Activated T-helper 17 cell treated with anti-CD3 and anti-CD28 coated beads, Interleukin-2, amount 50 U/mL, for 72 hours (primary cell): ENCODE measurements at places on chromosomes 7 and 10.

- ATAC-seq, result no peak
Measured at GRCh38 chr7:85765698-85766298, 578.9 kb upstream of the SEMA3D start.

- ATAC-seq, result no peak
Measured at GRCh38 chr10:70573599-70574506, 28.7 kb downstream of the PRF1 start.

DNA sequence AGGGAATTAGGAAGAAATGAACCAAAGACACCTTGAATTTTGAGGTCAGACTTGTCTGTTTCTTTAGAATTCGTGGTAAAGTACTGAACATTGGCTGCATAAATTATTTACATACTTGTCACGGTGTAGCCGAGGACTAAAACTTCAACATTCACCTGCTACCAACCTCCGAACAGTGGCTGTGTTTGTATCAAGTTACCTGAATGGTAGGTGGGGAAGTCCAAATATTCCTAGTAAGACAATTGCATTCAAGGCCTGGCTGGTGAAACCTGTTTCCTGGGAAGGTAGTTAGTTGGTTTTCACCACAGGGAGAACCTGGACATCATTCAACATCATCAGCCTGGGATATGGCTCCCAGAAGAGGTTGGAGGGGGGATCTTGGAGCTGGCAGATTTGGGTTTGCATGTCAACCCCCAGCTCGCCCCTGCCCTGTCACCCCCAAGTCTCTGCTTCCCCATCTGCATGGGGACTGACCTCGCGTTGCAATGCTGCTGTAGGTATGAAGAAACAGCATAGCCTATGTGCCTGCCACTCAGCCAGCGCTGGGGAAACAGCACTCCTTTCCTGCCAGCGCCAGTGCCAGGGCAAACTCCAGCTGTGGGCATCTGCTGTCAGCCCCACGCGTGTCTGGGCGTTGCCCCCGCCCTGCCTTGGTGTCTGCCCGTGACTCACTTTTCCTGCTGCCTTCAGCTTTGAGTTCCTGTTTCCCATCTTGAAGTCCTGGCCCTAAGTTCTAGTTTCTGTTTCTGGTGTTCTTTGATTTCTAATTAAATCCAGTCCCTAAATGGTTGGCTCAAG lies 12.7 kb upstream of the LARP4B start:
- ATAC-seq, result peak; percentile 53

GRCh38 chr7:75054744-75055143 lies 18.9 kb downstream of the RCC1L start:
- ATAC-seq, result no peak

DNA sequence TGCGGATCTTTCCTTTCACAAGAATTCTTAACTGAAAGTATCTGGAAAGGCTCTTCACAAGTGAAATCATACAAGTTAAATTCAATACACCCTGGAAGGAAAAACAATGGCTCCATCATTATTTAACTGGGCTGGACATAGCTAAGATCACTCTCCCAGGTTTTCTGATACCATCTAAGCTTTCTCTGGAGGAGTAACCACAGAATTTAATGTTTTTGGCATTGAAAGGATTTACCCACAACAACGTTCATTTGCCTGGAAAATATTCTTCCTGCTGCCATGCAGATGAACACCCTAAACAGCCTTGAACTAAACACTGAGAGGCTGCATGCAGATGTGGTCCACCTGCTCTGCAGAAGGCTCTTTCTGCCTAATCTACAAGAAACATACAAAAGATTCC lies 4.3 kb downstream of the NEBL start:
- no peak for ATAC-seq

DNA sequence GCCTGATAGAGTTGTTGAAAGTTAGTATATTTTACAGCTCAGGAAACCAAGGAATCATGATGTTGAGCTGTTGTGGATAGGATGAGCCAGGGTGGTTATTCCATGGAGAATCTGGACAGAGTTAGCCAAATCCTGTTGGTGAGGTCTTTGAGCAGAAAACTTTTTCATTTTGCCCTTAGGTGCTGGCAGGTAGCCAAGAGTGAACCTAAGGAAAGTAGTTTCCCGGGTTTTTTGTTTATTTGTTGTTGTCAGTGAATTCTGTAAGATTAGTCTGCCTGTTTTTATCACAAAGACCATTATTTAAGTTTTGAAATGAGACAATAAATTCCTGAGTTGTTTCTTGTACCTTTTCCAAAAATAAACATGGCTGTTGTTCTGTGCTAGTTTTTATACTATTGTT lies 61.0 kb downstream of the GALNT11 start:
- ATAC-seq, result no peak

GRCh38 chr7:110775046-110775445 lies 315.9 kb upstream of the LRRN3 start:
- no peak for ATAC-seq

DNA sequence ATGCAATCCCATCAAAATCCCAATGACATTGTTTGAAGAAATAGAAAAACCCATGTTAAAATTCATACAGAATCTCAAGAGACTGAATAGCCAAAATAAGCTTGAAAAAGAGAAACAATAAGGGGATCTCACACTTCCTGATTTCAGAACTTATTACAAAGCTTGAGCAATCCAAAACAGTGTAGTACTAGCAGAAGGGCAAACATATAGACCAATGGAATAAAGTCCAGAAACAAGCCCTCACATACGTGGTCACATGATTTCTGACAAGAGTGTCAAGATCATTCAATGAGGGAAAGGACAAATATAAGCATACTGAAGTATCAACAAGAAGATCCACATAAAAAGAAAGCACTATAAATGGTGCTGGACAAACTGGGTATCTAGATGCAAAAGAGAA lies 31.9 kb downstream of the MICU1 start:
- ATAC-seq, result no peak
